Activated T-helper 1 cell treated with anti-CD3 and anti-CD28 coated beads, Interleukin-12 subunit alpha, Interleukin-12 subunit beta, Interleukin-2, Interleukin-4 antibody, amounts not matched to agents 30 ng/mL and 10 ng/mL and 1 ng/mL, durations not matched to agents 14 hours and 24 hours and 36 hours (primary cell): ENCODE measurements at places on chromosomes 1 and 21.
A peak's percentile ranks its signal among the peaks of the same experiment; 100 is the strongest.

- peaks cover 42% of the 10 kb centered on the region for H3K27me3 ChIP-seq
- no peaks in the 10 kb centered on the region for H3K4me1 ChIP-seq
- DNase-seq = no peak
- H3K36me3 ChIP-seq = no peaks in the 10 kb centered on the region
Observed at GRCh38 chr1:25737130-25737529, 62.9 kb upstream of the SELENON start.

GRCh38 chr1:108643492-108644335, 17.2 kb downstream of the HENMT1 start:
- H3K4me3 ChIP-seq = peak overlapping the region; percentile 31
- H3K36me3 ChIP-seq = peaks cover 28% of the 10 kb centered on the region
- H3K27ac ChIP-seq = peak overlapping the region; percentile 68
- peak; percentile 30 for DNase-seq
- H3K4me1 ChIP-seq = peaks cover 71% of the 10 kb centered on the region
- H3K27me3 ChIP-seq = no peaks in the 10 kb centered on the region

DNA sequence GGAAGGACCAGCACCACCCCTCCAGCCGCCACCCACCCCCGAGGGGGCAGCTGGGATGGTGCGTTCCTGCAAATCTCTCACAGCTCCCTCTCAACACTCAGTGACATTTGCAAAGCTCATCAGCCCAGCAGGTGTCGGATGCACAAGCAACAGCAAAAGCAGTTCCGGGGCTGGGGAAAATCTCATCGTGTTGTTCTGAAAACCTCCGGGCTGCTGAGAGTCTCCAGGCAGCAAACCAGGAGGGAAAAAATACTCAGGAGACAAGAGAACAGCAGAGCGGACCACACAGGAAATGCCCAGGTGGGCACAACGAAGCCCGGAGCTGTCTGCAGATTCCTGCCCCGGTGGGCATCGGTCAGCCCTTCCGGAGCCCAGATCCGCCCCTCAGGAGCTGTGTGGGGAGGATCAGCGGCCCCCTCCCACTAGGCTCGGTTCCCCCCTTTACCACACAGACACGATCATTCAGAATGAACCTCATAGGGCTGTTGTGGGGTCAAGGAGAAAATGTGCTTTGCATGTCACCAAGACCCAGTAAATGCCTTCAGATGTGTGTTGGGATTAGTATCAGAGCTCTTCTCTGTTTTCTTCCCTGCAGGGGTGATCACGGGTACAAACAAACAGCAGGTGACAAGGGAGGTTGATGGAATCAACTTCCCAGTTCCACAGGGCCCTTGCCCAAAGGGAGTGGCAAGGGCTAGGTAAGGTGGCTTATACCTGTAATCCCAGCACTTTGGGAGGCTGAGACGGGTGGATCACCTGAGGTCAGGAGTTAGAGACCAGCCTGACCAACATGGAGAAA, 127.0 kb upstream of the TIAM1 start:
- H3K27ac ChIP-seq = no peak overlapping the region
- no peaks in the 10 kb centered on the region for H3K36me3 ChIP-seq
- H3K4me3 ChIP-seq = no peak overlapping the region
- no peaks in the 10 kb centered on the region for H3K27me3 ChIP-seq
- H3K4me1 ChIP-seq = no peaks in the 10 kb centered on the region

GRCh38 chr1:180311011-180311730, 81.1 kb downstream of the LHX4 start:
- peaks cover 13% of the 10 kb centered on the region for H3K36me3 ChIP-seq
- no peak overlapping the region for H3K4me3 ChIP-seq
- peaks cover 2% of the 10 kb centered on the region for H3K27me3 ChIP-seq
- no peak overlapping the region for H3K27ac ChIP-seq

- H3K27ac ChIP-seq = no peak overlapping the region
- DNase-seq = no peak
- no peak overlapping the region for H3K4me3 ChIP-seq
Observed at GRCh38 chr1:70361727-70362398, 7.3 kb upstream of the ANKRD13C start.

GRCh38 chr1:24768873-24769605, 23.8 kb downstream of the CLIC4 start:
- no peaks in the 10 kb centered on the region for H3K36me3 ChIP-seq
- no peak overlapping the region for H3K4me3 ChIP-seq
- peaks cover 16% of the 10 kb centered on the region for H3K4me1 ChIP-seq
- H3K27me3 ChIP-seq = peaks cover 2% of the 10 kb centered on the region
- no peak for DNase-seq
- no peak overlapping the region for H3K27ac ChIP-seq

DNA sequence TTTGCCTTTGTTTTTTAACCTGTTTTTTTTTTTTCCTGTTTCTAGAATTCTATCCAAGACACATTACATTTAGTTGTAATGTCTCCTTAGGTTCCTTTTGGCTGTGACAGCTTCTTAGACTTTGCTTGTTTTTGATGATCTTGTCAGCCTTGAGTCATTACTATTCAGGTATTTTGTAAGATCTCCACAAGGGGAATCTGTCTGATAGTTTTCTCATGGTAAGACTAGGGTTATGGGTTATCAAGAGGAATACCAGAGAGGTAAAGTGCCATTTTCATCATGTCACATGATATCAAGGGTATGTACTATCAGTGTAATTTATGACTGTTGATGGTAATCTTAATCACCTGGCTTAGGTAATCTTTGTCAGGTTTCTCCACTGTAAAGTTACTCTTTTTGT, 99.1 kb upstream of the GFI1 start:
- peaks cover 27% of the 10 kb centered on the region for H3K36me3 ChIP-seq
- peaks cover 71% of the 10 kb centered on the region for H3K4me1 ChIP-seq
- H3K4me3 ChIP-seq = peak overlapping the region; percentile 9

- H3K4me3 ChIP-seq = no peak overlapping the region
- no peaks in the 10 kb centered on the region for H3K27me3 ChIP-seq
- no peaks in the 10 kb centered on the region for H3K4me1 ChIP-seq
- no peak for DNase-seq
- H3K36me3 ChIP-seq = no peaks in the 10 kb centered on the region
Observed at GRCh38 chr1:200386416-200386815, 23.4 kb downstream of the ZNF281 start.

GRCh38 chr1:72003092-72003491, 279.2 kb downstream of the NEGR1 start:
- H3K27ac ChIP-seq = no peak overlapping the region
- H3K36me3 ChIP-seq = no peaks in the 10 kb centered on the region
- DNase-seq = no peak
- H3K27me3 ChIP-seq = no peaks in the 10 kb centered on the region
